ENCODE measurements at places on chromosomes 7 and 10.

- no peak for DNase-seq
Observed at GRCh38 chr10:24963521-24964041, 11.2 kb upstream of the PRTFDC1 start.

GRCh38 chr10:73645251-73645650 lies 4.0 kb upstream of the MYOZ1 start:
- no peak for DNase-seq

DNA sequence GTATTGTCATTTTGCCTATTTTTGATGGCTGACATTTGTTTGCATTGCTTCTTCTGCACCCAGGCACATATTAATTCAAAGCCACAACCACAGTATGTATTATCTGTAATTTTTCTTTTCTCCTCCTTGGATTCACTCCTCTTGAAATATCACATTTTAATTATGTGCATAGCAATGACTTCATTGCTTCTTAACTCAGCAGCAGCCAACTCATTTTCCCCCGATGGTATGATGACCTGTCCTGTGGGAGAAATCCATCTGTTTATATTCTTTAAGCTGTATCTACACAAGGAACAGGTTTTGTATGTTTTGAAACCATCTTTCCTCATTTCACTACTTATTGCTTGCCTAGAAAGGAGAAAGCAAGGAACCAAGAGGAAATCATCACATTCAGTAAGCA lies 588.8 kb downstream of the INHBA start:
- no peak for DNase-seq

DNA sequence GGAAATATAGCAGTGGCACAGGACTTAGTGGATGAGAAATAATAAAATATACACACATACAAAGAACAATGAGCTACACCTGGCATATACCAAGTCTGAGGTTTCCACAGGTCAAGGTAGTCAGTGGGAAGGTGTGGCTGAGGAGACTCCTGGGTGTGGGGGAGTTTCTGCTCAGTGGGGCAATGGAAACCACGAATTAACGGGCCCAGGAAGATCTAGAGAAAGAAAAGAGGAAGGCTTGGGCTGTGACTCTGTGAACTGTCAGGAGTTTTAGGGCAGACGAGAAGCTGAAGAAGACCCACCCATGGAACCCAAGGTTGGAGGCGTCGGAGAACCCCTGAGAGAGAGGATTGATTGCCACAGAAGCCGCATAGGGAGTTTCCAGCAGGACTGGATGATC lies 196.5 kb downstream of the HERPUD2 start:
- no peak for DNase-seq

GRCh38 chr7:139725077-139725476 lies 52.7 kb downstream of the HIPK2 start:
- DNase-seq = no peak
